ENCODE measurements at places on chromosomes 13 and 19. TPM values are rescaled to one million over a fixed set of nuclear protein-coding genes. Genes with fewer than 3 reads are reported as not detected.

- no peak for DNase-seq
- no peaks in the 10 kb centered on the region for H3K4me1 ChIP-seq
- no peaks in the 10 kb centered on the region for H3K36me3 ChIP-seq
These were observed at the start of gene ACP4 for GRCh38 chr19:50790396-50790795. ACP4 (plus strand) TSS chr19:50790415; CDS start chr19:50790415, 0 bp downstream.

- H3K27ac ChIP-seq = no peak overlapping the region
- no peaks in the 10 kb centered on the region for H3K4me1 ChIP-seq
- H3K36me3 ChIP-seq = no peaks in the 10 kb centered on the region
- H3K27me3 ChIP-seq = peaks cover 2% of the 10 kb centered on the region
- no peak for DNase-seq
These were observed 168.4 kb downstream of the ZIC5 start for GRCh38 chr13:99803141-99803540.

- no peak overlapping the region for H3K27ac ChIP-seq
- H3K4me3 ChIP-seq = no peak overlapping the region
- no peaks in the 10 kb centered on the region for H3K36me3 ChIP-seq
- no peak for DNase-seq
These were observed 3.7 kb downstream of the ATP8B3 start for GRCh38 chr19:1808395-1808731.

SULT2B1 gene
- 1.00 TPM for total RNA-seq

APOC1 gene
- total RNA-seq = 246 TPM

DENND1C gene
- total RNA-seq = 3.5 TPM

CGB5 gene
- total RNA-seq = 0.49 TPM

SKA3 gene
- total RNA-seq = 37.5 TPM
